Breast epithelium (tissue), 4 donors: ENCODE measurements at places on chromosomes 2 and 18. TPM values are rescaled to one million over a fixed set of nuclear protein-coding genes. Genes with fewer than 3 reads are reported as not detected.

ICOS gene
- total RNA-seq, result 0.59 TPM

LYPD6 gene
- 17.7 TPM for total RNA-seq

GCC2 gene
- total RNA-seq, result 26.4 TPM

PNO1 gene
- 29.5 TPM for total RNA-seq

ALPG gene
- total RNA-seq, result not detected

GRCh38 chr18:79585395-79586370, 93.9 kb upstream of the CTDP1 start:
- H3K4me1 ChIP-seq, result peaks cover 3% of the 10 kb centered on the region
- no peaks in the 10 kb centered on the region for H3K36me3 ChIP-seq
- H3K4me3 ChIP-seq, result no peak overlapping the region
- DNase-seq, result no peak

TYW5 gene
- total RNA-seq, result 12.9 TPM

GRCh38 chr2:96930351-96931010, 55.9 kb downstream of the FAM178B start:
- no peaks in the 10 kb centered on the region for H3K36me3 ChIP-seq
- H3K4me3 ChIP-seq, result no peak overlapping the region
- no peaks in the 10 kb centered on the region for H3K27me3 ChIP-seq
- no peaks in the 10 kb centered on the region for H3K4me1 ChIP-seq
- DNase-seq, result no peak

- no peaks in the 10 kb centered on the region for H3K36me3 ChIP-seq
- no peak overlapping the region for H3K27ac ChIP-seq
- no peak overlapping the region for H3K4me3 ChIP-seq
- DNase-seq, result no peak
- peaks cover 19% of the 10 kb centered on the region for H3K27me3 ChIP-seq
- no peaks in the 10 kb centered on the region for H3K4me1 ChIP-seq
Measured at GRCh38 chr2:130911482-130911881, 74.8 kb downstream of the ARHGEF4 start.

GRCh38 chr2:118784860-118785259, 62.6 kb downstream of the EN1 start:
- H3K4me3 ChIP-seq, result no peak overlapping the region
- DNase-seq, result no peak
- no peak overlapping the region for H3K27ac ChIP-seq
- H3K36me3 ChIP-seq, result no peaks in the 10 kb centered on the region
- H3K4me1 ChIP-seq, result no peaks in the 10 kb centered on the region

LCT gene
- not detected for total RNA-seq

DNA sequence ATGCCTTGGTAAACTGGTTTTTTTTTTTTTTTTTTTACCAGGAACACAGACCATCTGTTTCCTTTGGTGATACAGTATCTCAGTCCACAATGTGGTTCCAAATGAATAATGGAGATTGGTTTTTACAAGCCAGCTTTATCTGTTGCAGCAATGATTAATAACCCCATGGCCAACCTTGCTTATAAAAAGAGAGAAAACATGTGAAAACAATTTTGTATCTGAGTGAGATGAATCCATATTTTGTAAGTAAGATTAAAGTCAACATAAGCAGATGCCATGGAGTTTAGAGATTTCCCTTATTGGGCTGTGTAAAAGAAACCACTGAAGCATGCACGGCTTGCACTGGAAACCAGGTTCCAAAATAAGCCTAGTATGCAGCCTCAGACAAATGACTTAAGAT, 108.6 kb upstream of the CNTNAP5 start:
- no peaks in the 10 kb centered on the region for H3K27me3 ChIP-seq
- no peak for DNase-seq
- no peak overlapping the region for H3K4me3 ChIP-seq
- no peak overlapping the region for H3K27ac ChIP-seq
- H3K36me3 ChIP-seq, result no peaks in the 10 kb centered on the region

DNA sequence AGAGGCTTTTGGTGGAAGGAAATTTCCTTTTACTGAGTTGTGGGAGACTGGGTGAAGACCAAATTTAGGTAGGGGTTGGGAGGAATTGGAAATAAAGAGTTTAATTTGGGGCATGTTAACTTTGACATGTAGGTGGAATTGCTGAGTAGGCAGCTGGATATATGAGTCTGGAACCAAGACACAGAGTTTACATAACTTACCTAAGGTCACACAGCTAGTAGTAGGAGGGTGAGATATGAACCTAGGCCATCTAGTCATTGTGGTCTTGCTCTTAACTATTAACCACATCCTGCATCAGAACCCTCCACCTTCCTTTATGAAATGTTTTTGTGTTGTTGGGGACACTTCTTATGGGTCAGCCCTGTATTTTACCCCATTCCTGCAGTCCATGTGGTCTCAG, 113.1 kb downstream of the ICOS start:
- H3K27ac ChIP-seq, result no peak overlapping the region
- H3K4me1 ChIP-seq, result no peaks in the 10 kb centered on the region
- no peaks in the 10 kb centered on the region for H3K27me3 ChIP-seq
- DNase-seq, result no peak
- H3K4me3 ChIP-seq, result no peak overlapping the region

DNA sequence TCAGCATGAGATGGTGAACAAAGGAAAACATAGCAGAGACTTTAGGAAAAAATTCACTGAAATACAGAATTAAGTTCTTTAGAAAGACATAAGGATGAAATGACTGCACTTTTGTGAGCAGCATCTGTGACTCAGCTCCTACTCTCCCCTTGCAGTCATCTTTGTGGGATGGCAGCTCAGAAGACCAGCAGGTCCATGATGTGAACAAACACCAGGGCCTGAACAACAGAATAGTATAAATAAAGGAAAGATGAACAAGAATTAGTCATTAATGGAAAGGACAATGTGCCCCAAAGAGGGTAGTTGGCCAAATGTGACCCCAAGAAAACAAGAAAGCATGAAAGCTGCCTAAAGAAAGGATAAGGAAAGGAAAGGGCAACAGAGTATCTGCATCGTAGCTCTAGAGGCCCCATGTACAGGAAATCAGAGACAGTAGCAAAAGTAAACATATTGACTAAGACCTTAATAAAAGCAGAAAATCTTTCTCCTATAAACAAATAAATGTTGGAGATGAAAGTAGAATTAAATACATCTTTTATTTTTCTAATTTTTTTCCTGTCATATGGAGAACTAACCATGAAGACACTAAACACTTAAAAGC, 318.0 kb downstream of the ZEB2 start:
- no peak overlapping the region for H3K4me3 ChIP-seq
- H3K4me1 ChIP-seq, result no peaks in the 10 kb centered on the region
- H3K27ac ChIP-seq, result no peak overlapping the region
- H3K36me3 ChIP-seq, result no peaks in the 10 kb centered on the region
- DNase-seq, result no peak

GRCh38 chr2:61125123-61125710, 36.8 kb upstream of the C2orf74 start:
- no peaks in the 10 kb centered on the region for H3K4me1 ChIP-seq
- peaks cover 5% of the 10 kb centered on the region for H3K36me3 ChIP-seq
- no peaks in the 10 kb centered on the region for H3K27me3 ChIP-seq
- H3K27ac ChIP-seq, result no peak overlapping the region
- DNase-seq, result no peak

DSC2 gene
- 19.0 TPM for total RNA-seq

SPEG gene
- total RNA-seq, result 21.0 TPM
